ENCODE measurements at places on chromosomes 5 and 9. TPM values are rescaled to one million over a fixed set of nuclear protein-coding genes. Genes with fewer than 3 reads are reported as not detected.

The LHX6 gene
- polyA plus RNA-seq = not detected

The SLCO6A1 gene
- not detected for polyA plus RNA-seq

DNA sequence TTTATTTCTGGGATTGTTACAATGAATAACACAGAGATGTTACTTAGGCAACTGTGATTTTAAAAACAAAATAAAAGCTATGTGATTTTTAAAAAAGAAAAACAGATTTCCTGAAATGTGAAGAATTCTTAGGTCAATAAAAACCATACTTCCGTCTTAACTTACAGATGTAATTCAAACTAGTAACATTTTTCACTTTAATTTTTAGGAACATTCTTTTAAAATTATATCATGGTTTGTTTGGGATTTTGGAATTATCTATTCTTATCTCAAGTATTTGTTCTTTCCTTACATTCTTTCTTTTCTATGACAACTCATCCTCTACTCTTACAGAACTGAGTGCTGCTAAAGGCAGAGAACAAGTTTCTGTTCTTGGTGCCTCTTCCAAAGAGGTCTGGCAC, 159.5 kb downstream of the RAPGEF6 start:
- H3K27ac ChIP-seq = no peak overlapping the region
- H3K4me1 ChIP-seq = peaks cover 10% of the 10 kb centered on the region
- peaks cover 19% of the 10 kb centered on the region for H3K36me3 ChIP-seq
- H3K27me3 ChIP-seq = peaks cover 1% of the 10 kb centered on the region

GRCh38 chr9:91196103-91196950, 165.4 kb downstream of the AUH start:
- H3K27me3 ChIP-seq = no peaks in the 10 kb centered on the region
- no peaks in the 10 kb centered on the region for H3K36me3 ChIP-seq
- no peak overlapping the region for H3K4me3 ChIP-seq
- no peak overlapping the region for H3K27ac ChIP-seq
- peaks cover 81% of the 10 kb centered on the region for H3K4me1 ChIP-seq

DNA sequence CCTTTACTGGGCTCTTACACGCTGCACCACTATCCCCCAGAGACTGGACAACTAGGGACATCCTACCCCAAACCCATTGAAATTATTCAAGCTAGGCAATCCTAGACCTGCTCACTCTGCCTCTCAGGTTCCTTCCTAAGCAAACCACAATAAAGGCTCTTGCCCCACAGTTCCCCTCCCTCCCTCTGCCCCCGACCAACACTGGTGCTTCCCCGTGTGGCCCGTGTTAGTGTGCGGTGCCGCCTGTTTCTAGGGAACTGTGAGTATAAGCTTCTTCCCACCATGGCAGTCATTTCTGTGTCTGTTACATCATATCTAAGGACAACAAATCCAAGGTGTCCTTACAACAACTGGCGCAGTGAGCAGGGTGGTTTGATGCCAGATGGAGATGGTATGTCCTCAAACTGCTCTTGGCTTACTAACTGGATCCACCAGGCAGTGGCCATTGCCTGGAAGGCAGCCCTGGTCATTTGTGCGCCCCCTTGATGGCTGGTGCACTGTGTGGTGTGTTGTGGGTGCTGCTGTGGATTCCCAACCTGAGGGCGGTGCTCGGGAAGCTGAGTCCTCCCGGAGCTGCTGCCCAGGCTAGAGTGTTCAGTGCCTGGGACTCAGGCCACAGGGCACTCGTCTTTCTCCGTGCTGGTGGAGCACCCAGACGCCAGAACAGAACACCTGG, 8.4 kb upstream of the MXD3 start:
- H3K4me1 ChIP-seq = peaks cover 39% of the 10 kb centered on the region
- H3K36me3 ChIP-seq = peaks cover 24% of the 10 kb centered on the region
- no peak overlapping the region for H3K27ac ChIP-seq
- DNase-seq = no peak

The CORO2A gene
- polyA plus RNA-seq = 2.5 TPM

GRCh38 chr9:33795819-33796218, 458 bp downstream of the PRSS3 start:
- peaks cover 7% of the 10 kb centered on the region for H3K27me3 ChIP-seq
- DNase-seq = no peak
- H3K4me3 ChIP-seq = no peak overlapping the region
- no peaks in the 10 kb centered on the region for H3K4me1 ChIP-seq
- no peaks in the 10 kb centered on the region for H3K36me3 ChIP-seq

The PAEP gene
- not detected for polyA plus RNA-seq

- H3K4me3 ChIP-seq = no peak overlapping the region
- H3K27me3 ChIP-seq = peaks cover 26% of the 10 kb centered on the region
- no peak for DNase-seq
Measured at GRCh38 chr9:116157436-116158138, 4.0 kb downstream of the PAPPA start.

The DDX4 gene
- polyA plus RNA-seq = not detected

The LEAP2 gene
- polyA plus RNA-seq = 0.54 TPM

DNA sequence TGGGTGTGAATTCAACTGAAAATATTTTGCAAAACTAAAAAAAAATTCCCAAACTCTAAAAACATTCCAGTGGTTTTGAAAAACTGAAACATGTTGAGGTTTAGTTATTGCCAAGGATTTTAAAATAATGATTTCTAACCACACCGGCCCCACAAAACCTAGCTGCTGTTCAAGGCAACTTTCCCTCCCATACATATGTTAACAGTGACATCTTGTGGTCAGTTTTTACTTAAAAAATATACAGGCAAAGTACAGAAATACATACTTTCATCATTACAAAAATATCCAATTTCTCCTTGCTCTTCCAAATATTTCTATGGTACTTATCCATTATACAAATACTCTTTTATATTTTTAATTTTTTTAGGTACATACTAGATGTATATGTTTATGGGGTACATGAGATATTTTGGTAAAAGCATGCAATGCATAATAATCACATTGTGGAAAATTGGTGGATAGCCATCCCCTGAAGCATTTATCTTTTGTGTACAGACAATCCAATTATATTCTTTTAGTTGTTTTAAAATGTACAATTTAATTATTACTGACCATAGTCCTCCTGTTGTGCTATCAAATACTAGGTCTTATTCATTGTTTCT, 34.4 kb upstream of the MRPS30 start:
- H3K27me3 ChIP-seq = peaks cover 2% of the 10 kb centered on the region
- H3K36me3 ChIP-seq = no peaks in the 10 kb centered on the region
- no peaks in the 10 kb centered on the region for H3K4me1 ChIP-seq
- no peak overlapping the region for H3K4me3 ChIP-seq
- no peak overlapping the region for H3K27ac ChIP-seq
- peak; percentile 14 for DNase-seq

The IPO11 gene
- 25.3 TPM for polyA plus RNA-seq

DNA sequence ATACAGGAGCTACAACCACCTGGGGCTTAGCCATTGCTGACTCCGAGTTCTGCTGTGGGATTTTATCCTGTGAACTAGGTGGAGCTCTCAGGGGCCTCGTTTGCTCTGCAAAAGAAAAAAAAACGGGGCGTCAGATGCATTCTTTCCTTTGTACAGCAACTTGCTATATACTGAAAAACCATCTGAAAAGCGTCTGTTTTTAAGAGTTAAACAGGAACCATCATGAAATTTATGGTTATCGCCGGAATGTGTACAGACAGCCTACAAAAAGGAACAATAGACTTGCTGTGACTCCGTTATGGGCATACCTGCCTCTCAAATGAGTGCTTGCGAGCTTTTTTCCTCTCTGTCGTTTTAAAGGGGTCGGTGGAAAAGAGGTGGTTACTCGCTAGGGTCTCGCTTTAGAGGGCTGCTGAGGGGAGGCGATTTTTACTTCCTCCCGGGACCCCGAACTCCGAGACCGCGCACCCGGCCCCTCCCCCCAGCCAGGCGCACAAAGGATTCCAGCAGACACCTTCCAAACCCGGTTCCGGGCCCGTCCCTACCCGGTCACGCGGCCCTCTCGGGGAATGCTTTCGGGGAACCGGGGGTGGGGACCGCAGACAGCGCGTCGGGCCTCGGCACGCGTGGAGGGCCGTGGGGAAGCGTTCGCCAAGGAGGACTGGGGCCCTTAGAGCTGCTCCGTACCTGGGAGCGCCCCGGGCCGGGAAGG, 826 bp downstream of the PAIP1 start:
- peaks cover 11% of the 10 kb centered on the region for H3K27me3 ChIP-seq
- H3K36me3 ChIP-seq = peaks cover under 1% of the 10 kb centered on the region
- peak overlapping the region; percentile 92 for H3K4me3 ChIP-seq
- DNase-seq = no peak

Data from immature natural killer cell (primary cell).